ENCODE measurements at places on chromosomes 7 and 10.
A peak's percentile ranks its signal among the peaks of the same experiment; 100 is the strongest.

DNA sequence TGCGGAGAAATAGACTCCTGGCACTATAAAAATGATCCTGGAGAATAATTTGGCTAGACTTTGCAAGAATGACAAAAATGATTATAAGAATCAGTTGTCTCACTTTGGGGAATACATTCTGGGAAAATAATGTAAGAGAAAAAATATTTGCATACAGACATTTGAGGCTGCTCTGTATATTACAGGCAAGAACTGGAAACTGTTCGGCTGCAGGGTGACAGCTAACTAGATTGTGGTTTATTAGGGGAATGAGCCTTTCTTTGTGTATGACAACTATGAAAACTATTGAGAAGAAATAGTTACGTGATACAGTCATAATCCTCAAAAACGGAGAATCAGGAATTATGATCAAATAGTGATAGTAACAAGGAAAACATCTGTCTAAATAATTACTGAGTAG, 8.6 kb downstream of the TRIM56 start:
- no peak for DNase-seq

DNA sequence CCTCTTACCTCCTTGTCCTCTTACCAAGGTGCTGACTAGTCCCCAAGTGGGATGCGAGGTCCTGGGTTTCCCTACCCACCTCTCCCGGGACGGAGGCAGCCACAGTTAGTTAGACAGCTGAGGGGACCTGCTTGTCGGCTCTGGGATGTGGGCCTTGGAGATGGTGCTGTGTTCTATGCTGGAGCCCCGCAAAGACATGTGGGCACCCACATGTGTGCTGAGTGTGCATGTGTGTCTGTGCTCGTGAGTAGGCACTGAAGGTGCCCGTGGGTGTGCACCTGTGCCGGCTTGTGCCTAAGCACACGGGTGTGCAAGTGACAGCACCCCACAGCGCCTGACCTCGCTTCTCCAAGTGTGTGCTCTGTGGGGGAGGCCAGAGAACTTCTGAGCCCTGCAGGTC, 62.2 kb downstream of the NEURL1 start:
- no peak for DNase-seq

- DNase-seq = no peak
Observed at GRCh38 chr7:98295467-98296192, 14.1 kb downstream of the BRI3 start.

DNA sequence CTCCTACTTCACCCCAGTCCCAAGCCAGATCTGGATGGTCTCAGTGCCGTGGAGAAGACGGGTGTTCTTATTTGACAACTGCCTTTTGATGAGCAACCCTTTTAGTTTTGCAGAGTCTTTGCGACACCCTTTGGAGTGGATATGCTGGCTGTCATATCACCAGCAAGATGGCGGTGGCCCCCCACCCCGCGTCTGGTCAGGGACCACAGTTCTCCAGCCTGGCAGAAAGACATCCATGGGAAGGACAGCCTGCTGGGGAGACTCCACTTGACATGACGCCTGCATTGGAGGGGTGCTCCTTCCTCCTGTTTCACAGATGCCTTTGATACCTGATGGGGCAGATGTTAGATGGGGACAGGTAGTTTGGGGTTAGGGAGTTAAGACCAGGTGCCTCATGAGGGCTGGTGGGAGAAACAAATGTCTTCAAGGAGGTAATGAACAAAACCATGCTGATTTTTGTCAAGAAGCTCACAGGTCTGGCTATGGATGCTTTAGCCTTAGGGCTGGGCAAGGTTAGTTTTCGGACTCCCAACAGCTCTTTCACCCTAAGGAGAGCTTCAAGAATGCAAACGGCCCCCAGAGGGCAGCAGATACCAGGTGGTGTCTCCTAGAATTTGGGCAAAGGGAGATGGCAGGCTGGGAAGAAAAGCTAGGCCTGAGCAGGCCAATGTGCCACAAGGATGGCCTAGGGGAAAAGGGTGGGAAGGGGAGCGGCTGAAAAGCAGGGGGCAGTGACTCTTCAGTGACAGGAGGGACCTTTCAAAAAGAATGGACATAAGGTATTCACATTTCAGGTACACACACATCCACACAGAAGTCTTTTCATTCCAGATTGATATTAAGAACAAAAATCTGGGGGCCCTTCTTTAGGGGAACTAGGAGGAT, 95.2 kb downstream of the CLEC2L start:
- no peak for DNase-seq

DNA sequence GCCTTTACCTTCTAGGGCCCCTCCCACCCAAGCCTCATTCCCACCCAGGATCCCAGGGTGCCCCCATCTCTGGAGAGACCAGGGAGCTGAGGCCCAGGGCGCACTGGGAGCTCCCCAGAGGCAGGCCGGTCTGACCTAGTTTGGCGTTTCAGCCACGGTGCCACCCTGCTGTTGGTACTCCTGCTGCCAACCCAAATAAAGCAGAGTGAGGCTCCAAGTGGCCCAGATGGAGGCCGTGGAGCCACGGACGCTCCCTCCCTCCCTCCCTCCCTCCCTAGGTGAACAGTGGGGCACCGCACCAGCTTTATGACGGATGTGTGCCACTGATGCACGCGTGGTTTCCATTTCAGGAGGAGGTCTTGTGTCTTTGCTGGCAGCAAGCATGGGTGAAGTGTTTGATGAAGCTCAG, 1.8 kb downstream of the INPP5A start:
- no peak for DNase-seq

GRCh38 chr10:5921746-5922145, 31.7 kb downstream of the FBH1 start:
- no peak for DNase-seq

DNA sequence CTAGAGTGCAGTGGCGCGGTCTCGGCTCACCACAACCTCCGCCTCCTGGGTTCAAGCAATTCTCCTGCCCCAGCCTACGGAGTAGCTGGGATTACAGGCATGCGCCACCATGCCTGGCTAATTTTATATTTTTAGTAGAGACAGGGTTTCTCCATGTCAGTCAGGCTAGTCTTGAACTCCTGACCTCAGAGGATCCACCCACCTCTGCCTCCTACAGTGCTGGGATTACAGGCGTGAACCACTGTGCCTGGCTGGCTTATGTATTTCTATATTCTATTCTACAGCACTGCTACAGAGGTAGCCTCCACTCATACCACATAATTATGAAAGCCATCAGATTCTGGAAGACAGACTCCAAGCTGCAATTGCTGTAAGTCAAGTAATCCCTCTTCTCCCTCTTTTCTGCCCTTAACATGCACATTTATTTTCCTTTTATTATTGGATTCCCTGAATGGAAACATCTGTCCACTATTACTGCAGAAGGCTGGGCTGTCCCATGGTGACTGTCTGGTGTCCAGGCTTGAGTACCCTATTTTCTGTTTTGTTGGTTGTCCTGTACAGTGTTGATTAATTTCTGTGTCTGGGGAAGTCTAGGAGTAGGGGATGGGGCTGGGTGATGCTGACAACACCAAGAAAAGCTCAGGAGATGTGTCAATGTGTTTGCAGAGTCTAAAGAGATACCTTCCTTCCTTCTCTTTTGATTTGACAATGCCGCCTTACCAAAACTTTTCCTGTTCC, 5.8 kb upstream of the ZNF487 start:
- DNase-seq = no peak

DNA sequence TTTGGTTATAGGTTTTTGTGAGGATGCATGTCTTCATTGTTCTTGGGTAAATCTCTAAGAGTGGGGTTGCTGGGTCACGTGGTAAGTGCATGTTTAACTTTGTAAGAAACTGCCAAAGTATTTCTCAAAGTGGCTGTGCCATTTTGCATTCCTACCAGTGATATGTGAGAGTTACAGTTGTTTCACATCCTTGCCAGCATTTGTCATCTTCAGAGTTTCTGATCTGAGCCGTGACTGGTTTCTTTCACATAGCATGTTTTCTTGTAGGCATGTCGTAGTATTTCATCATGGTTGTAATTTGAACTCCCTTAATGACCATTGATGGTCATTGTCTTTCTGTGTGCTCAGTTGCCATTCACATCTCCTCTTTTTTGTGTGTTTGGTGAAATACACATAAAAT, 286.0 kb downstream of the RNLS start:
- DNase-seq = no peak

DNA sequence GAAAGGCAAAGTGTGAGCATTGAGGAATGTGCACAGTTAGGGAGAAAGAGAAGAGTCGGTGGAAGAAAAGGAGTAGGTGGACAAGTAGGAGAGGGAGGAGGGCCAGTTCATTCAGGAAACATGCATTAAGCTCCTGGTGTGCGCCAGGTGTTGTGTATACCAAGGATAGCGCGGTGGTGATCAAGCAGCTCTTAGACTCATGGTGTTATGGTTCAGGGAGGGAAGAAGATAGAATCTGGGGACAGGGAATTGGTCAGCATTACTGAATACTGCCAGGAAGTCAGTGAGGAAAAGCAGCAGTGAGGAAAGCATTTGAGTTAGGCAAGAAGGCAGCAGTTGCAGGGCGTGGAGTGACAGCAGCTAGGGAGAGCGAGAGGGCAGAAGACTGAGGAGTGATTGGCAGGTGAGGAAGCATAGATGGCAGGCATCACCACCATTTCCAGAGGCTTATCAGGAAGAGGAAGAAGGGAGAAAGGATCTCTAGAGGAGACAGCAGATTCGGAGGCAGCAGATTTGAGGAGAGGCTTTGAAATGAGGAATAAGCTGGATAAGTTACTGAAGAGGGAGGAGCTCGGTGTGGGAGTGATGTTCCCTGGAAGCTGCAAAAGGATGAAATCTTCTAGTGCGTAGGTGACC, 265.6 kb downstream of the GFRA1 start:
- DNase-seq = no peak

GRCh38 chr10:132462463-132463332, 65.7 kb downstream of the PWWP2B start:
- no peak for DNase-seq

DNA sequence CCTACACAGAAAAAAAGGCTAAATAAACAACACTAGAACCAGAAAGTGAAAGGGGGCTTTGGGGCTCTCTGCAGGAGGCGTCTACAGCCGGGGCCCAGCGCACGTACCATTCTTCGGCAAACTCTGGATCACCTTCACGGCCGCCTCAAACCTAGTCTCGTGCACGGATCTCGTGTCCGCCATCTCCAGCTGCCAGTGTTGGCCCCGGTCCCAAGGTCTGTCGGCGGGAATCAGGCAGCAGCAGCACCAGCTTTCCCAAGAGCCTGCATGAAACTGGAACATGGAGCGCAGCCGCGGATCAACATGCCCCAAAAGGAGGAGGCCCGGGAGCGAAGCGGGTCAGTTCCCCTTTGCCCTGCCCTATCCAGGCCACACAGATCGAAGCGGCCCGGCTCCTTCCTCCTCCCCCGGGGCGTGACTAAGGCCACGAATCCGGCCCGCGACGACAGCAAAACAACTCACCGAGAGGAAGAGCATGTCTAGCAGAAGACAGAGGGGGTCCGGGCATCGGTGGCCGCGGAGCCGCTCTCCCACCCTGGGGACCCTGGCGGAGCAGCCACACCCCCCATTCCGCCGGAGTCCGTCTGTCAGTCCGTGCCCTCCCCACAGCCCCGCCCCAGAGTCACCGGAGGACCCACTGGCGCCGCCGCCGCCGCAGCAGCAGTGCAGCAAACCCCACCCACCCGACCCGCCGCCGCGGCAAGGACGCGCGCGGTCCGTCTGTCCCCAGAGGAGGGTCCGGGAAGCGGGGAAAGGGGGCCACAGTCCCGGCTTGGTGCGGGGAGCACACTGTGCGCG, at the start of gene ACBD5:
TSS of gene ACBD5 (minus strand) at position 586 of the 798 bp plus-strand sequence. CDS start at position 477, 109 bp downstream.
- peak; percentile 79 for DNase-seq

DNA sequence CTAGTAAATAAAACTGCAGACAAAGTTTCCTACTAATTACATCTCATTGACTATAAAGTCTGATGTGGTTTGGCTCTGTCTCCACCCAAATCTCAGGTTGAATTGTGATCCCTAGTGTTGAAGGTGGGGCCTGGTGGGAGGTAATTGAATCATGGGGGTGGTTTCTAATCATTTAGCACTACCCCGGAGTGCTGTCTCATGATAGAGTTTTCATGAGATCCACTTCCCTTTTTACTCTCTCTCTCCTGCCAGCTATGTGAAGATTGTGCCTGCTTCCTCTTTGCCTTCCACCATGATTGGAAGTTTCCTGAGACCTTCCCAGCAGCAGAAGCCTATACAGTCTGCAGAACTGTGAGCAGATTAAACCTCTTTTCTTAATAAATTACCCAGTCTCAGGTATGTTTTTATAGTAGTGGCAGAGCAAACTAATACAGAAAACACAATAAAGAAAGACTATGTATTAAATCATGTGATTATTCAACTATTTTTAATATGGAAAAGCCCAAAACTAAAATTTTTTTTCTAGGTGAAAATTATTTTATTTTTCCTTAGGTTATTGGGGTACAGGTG, 232.1 kb downstream of the FZD1 start:
- DNase-seq = no peak

- DNase-seq = no peak
Observed at GRCh38 chr10:82464966-82465365, 590.0 kb downstream of the NRG3 start.

DNA sequence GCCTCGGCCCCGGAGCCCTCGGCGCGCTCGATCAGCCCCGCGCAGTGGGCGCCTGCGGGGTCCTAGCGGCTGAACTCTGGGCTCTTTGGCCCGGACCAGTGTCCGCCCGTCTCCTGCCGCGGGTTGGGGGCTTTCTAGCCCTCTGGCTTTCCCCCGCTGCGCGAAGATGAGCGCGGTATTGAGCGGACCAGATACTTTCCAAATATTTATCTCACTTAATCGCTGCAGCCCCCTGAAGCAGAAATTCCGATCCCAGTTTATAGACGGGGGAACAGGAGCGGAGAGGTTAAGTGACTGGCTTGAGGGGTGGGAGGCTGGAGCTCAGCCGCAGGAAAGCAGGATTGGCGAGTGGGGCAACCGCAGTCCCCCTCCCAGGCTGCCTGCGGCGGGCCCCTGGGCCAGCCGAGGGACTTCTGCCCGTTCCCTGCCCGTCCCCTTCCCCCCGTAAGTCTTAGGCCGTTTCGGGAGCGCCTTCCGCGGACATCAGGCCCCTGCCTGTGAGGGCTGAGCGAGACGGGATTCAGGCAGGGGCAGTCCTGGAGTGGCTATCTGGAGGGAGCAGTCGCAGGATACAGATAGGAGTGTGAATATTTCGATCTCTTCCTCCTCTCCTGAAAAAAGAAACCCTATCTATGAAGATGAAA, 565 bp downstream of the STRIP2 start:
- DNase-seq = no peak

GRCh38 chr7:65471587-65471986, 97.9 kb downstream of the ZNF92 start:
- no peak for DNase-seq

- DNase-seq = no peak
Observed at GRCh38 chr7:91086200-91086599, 178.0 kb upstream of the FZD1 start.

- DNase-seq = no peak
Observed at GRCh38 chr7:133950855-133951254, 176.3 kb upstream of the LRGUK start.

GRCh38 chr10:26249681-26250080, 33.1 kb downstream of the GAD2 start:
- DNase-seq = no peak

DNA sequence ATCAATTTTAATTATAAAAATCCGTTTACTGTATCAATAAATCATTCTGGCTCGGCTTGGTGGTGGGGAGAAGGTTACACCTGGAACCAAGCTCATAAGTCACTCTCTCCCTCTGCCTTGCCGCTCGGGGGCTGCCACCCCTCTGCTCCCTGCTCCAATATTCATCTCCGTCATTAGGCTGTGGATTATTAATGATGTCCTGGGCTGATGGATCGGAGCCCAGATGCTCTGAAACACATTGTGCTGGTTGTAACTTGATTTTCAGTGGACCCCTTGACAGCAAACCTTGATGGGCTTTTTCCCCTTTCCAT, 314.2 kb downstream of the PLXNA4 start:
- no peak for DNase-seq
